ENCODE measurements at places on chromosomes 7 and 10.
A peak's percentile ranks its signal among the peaks of the same experiment; 100 is the strongest.

GRCh38 chr7:101126651-101127459 is at the start of gene SERPINE1:
Gene SERPINE1 (plus strand): TSS chr7:101127104. CDS start chr7:101128394, 1,290 bp downstream.
- peak; percentile 99 for DNase-seq

DNA sequence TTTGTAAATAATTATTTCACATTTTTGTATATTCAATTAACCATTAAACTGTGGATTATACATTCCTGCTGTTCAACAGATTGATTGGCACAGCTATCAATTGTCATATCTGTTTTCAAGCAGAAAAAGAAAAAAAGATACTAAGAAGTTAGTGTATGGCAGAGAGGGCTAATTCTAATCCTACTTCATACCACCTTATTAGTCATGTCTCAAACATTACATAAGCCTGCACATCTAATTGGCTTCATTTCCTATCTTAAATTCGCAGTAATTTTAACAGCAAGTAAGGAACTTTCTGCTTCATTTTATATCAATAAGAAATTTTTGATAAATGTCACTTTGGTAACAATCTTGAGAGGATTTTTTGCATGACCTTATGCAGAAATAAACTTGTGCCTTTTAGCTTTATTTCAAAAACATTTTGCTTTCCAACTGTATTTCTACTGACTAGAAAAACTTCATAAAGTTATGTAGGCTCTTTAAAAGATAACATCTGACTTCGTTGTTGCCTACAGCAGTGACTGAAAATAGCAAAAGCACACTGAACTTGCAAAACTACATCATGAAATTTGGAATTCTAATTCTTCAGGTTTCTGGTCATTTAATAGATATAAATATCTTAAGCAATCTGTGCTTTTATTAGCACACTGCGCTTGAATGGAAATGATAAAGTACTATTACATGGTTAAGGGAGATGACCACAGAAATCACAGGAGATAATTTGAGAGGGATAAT is 111.5 kb downstream of the SEMA3C start:
- peak; percentile 57 for DNase-seq

DNA sequence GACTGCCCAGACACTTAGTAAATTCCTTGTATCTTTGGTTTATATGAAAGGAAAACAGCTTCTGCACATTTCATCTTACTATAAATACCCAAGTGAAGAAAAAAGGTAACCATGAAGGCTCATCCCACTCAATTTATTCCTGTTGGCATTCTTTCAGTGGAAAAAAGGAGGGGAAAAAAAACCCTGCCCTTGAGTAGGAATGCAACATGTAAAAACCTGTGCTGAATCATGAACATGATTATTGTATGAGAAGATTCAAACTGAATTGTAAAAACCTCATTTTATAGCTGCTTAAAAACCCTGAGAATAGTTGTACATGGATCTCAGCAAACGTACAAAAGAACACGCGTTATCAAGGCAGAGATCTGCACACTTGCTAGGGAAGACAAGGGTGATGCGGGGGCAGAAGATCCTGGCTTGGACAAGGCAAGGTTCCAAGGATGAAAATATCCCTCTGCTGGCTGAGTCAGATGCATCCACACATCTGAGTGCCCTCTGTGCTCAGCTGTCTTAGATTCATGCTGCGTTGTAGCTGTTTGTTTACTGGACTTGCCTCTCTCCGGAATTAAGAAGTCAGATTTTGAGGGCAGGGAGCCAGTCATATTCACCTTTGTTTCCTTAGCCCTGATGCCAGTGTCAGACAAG is 658.2 kb downstream of the PARD3 start:
- peak; percentile 74 for DNase-seq

DNA sequence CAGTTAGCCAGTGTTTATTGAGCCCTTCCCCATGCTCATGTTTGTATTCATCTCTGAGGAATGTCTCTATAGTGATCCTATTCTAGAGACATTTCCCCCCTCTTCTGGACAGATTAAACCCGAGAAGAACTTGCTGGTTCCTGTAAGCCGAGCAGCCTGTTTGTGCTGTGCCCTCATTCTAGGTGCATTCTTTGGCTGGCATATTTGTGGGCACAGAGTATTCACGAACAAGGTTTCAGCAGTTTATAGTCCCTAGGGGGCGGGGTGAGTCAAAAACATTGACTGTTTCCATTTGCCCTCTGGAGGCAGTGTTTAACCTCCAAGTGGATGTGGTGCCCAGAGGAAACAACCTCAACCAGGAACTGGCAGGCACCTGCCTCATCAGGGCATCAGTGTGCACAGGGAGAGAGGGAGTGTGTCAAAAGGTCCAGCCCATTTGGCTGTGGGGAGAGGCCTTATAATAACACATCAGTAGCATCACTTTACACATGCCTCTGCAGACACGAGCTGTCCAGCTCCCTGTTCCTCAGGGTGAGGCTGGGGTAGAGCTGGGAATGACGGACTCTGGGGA is 273.3 kb upstream of the LRGUK start:
- peak; percentile 85 for DNase-seq

- DNase-seq: no peak
These were observed 273.4 kb downstream of the DIP2C start for GRCh38 chr10:416091-416515.

DNA sequence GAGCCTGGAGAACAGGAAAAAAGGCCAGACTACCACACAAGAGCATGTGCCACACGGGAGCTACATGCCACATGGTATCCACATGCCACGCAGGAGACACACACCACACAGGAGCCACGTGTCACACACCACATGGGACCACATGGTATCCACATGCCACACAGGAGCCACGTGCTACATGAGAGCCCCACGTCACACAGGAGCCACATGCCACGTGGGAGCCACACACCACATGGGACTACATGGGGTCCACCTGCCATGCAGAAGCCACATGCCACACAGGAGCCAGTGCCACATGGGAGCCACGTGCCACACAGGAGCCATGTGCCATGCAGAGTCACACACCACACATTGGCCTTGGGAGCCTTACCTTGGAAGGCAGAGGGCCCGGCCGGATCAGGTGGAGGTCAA is 244.4 kb upstream of the PPP2R2D start:
- DNase-seq: no peak

DNA sequence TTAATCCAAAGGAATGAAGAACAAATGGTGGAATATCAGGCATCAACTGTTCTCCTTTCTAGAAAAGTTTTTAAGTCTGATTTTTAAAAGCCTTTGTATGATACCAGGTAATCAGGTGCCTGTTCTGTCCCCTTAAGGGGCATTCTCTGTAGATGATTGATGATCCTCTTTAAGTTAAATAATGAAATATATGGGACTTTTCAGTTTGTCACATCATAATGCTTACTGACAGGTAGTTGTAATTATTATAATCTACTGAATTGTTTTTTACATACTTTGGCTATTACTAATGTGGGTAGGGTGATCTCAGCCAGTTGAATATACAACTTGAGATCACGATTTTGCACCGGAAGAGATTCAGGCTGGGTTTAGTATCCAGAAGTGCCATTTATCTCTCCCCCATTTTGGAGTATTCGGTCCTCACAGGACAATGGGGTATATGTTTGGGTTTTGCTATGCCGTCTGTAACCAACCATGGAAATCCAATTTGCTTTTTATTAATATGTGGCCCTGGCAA is 330.2 kb downstream of the BICC1 start:
- no peak for DNase-seq

- DNase-seq: no peak
These were observed 74.5 kb downstream of the PRKAG2 start for GRCh38 chr7:151802469-151802846.

DNA sequence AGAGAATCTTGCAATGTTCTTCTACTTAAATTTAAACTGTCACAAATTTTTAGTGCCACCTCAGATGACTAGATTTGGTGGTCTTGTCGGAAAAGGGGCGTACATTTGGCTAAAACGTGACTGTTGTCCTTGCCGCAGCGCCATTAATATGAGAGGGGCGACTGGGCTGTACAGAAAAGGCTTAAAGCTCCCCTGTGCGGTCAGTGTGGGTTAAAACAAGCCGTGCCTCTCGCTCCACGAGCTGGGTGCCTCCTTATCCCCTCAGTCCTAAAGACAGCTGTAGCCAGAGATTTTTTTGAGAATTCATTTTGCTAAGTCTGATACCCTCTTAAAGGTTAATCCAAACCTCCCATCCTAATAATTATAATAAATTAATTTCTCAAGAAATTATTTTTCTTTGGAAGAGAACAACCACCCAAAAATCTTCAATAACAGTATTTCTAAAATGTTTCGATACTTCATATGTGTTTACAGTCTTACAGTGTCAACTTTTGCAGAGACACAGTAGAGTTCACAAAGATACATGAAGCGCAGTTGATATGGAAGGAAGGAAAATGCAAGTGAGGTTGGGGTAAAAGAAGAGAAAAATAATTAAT is 68.6 kb downstream of the C7orf25 start:
- peak; percentile 49 for DNase-seq

GRCh38 chr10:103493916-103494877 is 692 bp downstream of the NEURL1 start:
- no peak for DNase-seq

GRCh38 chr10:129531969-129532660 is 65.1 kb downstream of the MGMT start:
- peak; percentile 68 for DNase-seq

- no peak for DNase-seq
These were observed 59.1 kb downstream of the TES start for GRCh38 chr7:116269466-116269865.

GRCh38 chr7:25619963-25620799 is 391.9 kb upstream of the NPVF start:
- DNase-seq: peak; percentile 65

DNA sequence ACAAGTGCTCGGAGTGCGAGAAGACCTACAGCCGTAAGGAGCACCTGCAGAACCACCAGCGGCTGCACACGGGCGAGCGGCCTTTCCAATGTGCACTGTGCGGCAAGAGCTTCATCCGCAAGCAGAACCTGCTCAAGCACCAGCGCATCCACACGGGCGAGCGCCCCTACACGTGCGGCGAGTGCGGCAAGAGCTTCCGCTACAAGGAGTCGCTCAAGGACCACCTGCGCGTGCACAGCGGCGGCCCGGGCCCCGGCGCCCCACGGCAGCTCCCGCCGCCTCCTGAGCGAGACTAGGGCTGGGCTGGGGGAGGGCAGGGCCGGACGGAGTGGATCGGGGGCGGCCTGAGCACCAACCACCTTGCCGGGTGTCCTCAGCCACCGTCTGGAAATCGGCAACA is 15.1 kb upstream of the ZNF212 start:
- DNase-seq: no peak

Data from amniotic epithelial cell (primary cell).